Liver (tissue), 10 donors: ENCODE measurements at places on chromosomes 3 and 15.
A peak's percentile ranks its signal among the peaks of the same experiment; 100 is the strongest.

DNA sequence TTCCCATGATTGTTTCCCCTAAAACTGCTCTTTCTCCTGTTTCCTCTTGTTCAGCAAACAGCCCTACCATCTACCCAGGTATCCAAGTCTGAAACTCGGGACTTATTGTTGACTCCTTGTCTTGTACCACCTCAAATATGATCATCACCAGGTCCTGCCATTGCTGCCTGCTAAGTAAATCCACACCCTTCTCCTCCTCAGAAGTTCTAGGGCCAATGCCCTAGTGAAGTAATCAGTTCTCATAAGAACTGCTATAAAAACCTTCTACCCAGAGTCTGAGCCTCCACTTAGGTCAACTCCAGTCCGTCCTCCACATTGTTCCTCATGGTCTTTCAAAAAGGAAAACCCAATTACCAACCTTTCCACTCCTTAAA lies 77.0 kb upstream of the IL12A start:
- DNase-seq: no peak

DNA sequence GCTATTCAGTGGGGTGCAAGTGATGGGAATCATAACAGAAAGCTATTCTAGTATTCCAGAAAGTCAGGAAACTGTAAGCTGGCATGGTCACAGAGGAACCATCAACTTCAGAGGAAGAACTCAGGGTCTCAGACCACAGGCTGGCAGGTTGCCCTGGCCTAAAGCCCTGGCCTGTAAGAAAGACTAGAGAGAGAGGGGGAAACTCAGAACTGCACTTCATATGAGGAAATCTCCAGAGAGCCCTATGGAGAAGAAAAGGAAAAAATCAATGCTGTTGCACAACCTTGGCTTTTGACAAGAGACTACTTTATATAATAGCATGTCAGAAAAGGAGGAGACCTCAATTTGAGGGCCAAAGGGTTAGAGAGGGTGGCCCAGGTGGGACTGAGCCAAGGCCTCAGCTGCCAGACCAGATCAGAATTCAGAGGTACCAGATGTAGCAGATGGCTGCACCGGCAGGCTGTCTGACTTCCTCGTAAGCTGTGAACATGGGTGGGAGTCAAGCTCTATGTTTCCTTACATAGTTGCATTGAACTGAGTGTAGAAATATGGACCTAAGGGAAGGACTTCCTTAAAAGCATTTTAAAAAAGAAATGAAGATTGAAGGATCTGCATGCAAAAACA lies 333.8 kb downstream of the PDCD6IP start:
- DNase-seq: no peak

GRCh38 chr3:66196633-66197032 lies 24.2 kb upstream of the SLC25A26 start:
- DNase-seq: no peak

- no peak for DNase-seq
Observed at GRCh38 chr3:180267202-180267843, 230.6 kb upstream of the PEX5L start.

DNA sequence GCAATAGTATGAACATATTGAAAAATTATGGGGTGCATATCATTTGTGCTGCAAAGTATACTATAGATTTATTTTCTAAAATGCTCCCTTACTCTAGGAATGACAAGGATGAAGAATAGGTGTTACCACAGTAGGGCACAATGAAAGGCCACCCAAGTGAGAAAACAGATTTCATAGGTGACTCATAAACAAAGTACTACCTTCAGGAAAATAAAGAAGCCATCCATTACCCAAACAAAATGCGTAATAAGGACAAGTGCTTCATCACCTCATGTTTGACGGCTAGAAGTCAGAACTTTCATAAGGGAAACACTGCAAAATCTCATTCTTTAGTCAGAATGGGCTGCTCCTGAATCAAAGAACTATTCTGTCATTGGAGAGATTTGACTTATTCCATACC lies 116.6 kb downstream of the MFSD1 start:
- DNase-seq: no peak

DNA sequence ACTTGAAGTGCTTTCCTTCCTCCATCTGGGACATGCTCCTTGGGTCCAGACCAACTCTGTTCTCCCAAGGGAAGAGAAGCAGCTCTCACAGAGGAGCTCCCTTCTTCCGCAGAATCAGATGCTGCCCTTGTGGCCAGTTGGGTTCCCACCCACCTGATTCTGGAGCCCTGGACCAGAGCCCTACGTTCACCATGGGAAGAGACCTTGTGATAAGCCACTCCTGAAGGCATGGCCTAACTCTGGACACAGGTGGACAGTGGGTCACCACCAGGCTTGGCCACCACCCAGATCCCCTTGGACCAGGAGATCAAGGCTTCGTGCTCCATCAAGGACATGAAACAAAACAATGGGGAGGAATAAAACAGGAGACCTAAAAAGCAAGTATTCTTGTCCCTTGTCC lies 172.2 kb downstream of the RPLP1 start:
- peak; percentile 17 for DNase-seq

GRCh38 chr15:101127506-101128076 lies 124.3 kb downstream of the CHSY1 start:
- DNase-seq: no peak
